ENCODE measurements at places on chromosomes 16 and 17.

- DNase-seq = no peak
These were observed 2.8 kb downstream of the USP22 start for GRCh38 chr17:21039839-21040575.

GRCh38 chr16:53882310-53882709 lies 178.4 kb downstream of the FTO start:
- DNase-seq = no peak

DNA sequence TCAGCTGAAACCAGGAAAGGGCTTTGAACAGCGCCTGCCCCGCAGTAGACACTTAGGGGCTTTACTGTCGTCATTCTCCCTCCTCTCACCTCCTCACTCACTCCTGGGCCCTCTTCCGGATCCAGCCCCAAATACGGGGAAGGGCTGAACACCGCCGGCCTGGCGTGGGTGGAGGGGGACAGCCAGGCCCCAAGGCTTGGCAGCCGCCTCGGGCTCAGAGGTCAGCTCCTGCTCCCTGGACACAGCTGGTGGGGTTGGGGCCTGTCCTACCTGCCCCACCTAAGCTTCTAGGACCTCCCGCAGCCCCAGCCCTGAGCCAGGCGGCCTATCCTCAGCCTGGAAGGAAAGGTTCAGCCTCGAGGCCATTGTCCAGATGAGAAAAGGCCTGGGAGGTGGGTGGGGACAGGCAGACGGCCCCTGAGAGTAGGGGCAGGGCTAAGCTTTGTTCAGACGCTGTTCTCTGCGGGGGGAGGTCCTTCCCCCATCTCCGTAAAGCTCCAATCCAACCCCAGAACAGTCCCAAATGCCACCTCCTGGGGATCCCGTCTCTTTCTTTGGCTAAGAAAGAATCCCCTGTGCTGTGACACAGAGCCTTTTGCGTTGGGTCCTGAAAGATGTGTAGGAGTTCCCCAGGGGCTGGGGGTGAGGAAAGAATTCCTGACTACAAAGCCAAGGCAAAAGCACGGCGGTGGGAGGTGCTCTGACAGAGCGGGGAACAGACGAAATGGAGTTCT lies 881 bp upstream of the LLGL1 start:
- DNase-seq = no peak

GRCh38 chr17:45320349-45320930 lies 3.6 kb upstream of the MAP3K14 start:
- DNase-seq = no peak

GRCh38 chr16:19997734-19998133 lies 76.0 kb downstream of the GPR139 start:
- DNase-seq = no peak

DNA sequence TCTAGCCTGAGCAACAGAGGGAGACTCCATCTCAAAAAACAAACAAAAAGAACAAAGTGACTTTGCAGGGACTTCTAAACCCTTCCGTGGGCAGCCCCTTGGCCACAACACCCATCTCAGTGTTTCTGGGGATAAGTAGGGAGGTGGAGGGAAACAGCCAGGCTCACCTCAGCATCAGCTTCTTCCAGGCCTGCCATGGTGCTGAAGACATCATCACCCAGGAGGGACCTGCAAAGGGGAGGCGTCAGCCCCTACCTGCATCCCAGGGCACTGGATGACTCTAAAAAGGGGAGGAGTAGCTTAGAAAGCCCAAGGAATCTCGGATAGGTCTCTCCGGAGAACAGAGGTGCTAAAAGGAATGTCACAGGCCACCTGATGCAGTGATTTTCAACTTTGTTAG lies 9.8 kb downstream of the FBF1 start:
- DNase-seq = no peak

- no peak for DNase-seq
These were observed 121.0 kb upstream of the ADAMTS18 start for GRCh38 chr16:77555791-77556190.

DNA sequence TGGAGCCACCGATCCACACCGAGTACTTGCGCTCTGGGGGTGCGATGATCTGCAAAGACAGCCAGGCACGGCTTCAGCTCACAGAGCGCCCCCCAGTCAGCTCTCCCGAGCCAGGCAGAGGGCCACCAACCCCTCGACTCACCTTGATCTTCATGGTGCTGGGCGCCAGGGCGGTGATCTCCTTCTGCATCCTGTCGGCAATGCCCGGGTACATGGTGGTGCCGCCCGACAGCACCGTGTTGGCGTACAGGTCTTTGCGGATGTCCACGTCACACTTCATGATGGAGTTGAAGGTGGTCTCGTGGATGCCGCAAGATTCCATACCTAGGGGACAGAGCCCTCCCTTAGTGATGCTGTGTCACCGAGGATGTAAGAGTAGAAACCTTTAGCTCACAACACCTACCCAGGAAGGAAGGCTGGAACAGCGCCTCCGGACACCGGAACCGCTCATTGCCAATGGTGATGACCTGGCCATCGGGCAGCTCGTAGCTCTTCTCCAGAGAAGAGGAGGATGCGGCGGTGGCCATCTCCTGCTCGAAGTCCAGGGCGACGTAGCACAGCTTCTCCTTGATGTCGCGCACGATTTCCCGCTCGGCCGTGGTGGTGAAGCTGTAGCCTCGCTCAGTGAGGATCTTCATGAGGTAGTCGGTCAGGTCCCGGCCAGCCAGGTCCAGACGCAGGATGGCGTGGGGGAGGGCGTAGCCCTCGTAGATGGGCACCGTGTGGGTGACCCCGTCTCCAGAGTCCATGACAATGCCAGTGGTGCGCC lies 1.6 kb downstream of the ACTG1 start:
- DNase-seq = no peak

- no peak for DNase-seq
These were observed 36.7 kb downstream of the RBFOX3 start for GRCh38 chr17:79574108-79574507.

DNA sequence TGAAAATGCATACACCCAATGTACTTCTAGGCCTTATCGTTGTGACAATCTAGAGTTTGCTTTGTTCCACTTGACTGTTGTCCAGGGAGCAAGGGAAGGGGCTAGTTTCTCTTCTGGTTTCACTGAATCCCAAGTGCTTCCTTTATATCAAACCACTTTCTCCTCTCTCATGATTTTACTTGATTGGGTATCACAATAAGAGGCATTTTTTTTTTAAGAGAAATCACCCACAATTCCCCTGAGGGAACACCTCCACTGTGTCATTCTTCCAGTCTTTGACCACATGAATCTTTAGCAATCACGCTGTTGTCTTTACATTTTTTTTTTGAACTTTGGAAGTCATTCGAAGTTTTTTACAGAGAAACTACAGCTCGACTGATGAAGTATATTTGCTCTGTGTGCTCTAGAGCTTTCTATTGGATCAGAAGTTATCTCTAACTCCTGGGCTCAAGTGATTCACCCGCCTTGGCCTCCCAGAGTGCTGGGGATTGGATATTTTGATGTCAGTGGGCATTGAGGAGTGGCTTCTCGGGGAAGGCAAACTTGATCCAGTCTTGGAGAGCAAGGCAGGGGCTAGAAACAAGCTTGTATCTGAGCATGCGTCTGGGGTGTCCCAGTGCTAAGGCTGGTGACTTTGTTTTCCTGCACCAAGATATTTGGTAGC lies 3.0 kb downstream of the CDH1 start:
- DNase-seq = no peak

DNA sequence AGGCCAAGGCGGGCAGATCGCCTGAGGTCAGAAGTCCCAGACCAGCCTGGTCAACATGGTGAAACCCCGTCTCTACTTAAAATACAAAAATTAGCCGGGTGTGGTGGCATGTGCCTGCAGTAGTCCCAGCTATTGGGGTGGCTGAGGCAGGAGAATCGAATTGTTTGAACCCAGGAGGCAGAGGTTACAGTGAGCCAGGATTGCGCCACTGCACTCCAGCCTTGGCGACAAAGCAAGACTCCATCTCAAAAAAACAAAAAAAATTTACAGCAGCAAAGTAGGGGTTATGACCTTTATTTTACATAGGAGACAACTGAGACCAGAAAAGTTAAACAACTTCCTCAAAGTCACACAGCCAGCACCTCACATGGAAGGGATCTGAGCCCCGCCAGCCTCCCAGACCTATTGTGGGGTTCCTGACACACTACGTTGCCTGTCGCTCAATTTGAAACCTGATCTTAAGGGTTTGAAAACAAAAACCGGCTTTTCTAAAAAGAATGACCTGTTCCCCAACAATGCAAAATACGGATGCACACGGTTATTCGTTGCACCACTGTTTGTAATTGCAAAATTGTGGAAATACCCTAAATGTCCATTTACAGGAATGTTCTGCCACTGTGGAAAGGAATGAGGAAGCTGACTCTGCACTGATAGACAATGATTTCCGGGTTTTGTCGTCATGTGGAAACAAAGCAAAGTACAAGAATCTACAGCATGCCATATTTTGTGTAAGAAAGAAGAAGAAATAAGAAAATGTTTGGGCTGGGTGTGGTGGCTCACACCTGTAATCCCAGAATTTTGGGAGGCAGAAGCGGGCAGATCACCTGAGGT lies 77.2 kb downstream of the CNGB1 start:
- DNase-seq = no peak

GRCh38 chr17:82869536-82869935 lies 29.7 kb upstream of the ZNF750 start:
- DNase-seq = no peak

- DNase-seq = no peak
These were observed 592.5 kb upstream of the CA10 start for GRCh38 chr17:52751051-52751450.

DNA sequence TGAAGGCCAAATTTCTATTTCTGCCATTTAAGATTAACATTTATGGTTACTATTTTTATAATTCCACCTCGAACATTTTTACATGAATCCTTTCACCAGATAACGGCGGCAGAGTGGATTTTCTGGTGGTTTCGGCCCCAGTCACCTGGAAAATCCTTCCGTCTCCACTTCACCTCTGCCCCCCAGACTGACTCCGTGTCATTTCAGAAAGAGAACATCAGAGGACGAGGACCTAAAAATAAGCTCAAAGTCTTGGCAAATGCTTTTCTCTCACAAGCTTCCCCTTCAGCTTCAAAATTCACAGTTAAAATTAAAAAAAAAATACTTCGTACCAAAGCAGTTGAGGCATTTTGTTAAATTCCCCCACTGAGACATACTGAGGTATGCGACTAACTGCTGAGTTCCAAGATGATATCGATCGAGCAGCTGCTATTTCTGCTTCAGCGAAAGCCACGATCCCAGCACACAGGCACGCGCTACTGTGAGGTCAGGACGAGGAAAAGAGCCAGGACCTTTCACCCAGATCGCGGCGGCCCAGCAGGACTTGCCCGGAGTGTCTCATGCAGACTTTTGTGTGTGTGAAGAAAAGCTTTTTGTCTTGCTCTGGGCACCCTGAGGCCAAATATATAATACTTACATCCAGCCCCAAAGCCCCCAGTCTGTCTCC lies 36.8 kb downstream of the ASPA start:
- no peak for DNase-seq

DNA sequence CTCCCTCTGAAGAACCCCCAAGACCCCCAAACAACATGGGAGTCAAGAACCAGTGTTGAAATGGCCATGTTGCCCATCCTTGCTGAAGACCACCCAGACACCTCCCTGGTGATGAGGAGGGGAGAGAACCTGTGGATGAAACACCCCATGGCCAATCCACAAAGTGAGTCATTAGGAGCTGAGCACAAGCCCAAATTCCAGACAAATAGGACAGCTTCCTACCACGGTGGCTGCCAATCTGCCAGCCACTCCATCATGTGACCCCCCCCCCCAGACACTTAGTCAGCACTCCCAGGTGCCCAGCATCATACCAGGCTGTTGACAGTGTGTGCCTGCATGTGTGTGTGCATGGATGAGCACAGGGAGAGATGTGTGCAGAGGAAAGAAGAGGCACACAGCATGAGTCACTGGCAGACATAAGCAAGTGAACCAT lies 26.4 kb upstream of the RPL38 start:
- no peak for DNase-seq

- DNase-seq = no peak
These were observed 9.1 kb downstream of the ZNF668 start for GRCh38 chr16:31064882-31065461.

GRCh38 chr17:59002848-59003247 lies 103.8 kb downstream of the TRIM37 start:
- DNase-seq = no peak
